ENCODE measurements at places on chromosomes 16 and 17.

GRCh38 chr16:82943371-82943770 lies 316.6 kb downstream of the CDH13 start:
- DNase-seq: no peak

DNA sequence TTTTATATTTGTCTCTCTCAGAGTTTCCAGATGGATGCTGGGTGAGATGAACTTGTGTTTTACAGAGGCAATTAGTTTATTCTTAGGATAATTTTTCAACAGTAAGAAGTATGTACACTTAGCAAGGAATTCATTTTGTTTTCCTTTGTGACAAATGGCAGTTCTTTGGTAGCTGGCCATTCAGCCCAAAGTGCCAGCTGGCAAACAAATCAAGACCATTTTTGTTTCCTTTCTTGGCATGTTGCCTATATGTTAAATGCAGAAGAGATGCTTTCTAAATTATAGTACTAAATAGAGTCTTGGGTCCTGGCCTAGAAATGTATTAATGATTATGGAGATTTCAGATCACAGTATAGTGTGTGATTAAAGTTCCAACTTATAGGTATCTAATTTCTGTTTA lies 337.1 kb downstream of the CNTNAP4 start:
- no peak for DNase-seq

GRCh38 chr17:59107306-59107670 lies 608 bp upstream of the TRIM37 start:
- DNase-seq: no peak

- DNase-seq: no peak
Measured at GRCh38 chr17:76578376-76578775, 7.3 kb downstream of the ST6GALNAC2 start.

DNA sequence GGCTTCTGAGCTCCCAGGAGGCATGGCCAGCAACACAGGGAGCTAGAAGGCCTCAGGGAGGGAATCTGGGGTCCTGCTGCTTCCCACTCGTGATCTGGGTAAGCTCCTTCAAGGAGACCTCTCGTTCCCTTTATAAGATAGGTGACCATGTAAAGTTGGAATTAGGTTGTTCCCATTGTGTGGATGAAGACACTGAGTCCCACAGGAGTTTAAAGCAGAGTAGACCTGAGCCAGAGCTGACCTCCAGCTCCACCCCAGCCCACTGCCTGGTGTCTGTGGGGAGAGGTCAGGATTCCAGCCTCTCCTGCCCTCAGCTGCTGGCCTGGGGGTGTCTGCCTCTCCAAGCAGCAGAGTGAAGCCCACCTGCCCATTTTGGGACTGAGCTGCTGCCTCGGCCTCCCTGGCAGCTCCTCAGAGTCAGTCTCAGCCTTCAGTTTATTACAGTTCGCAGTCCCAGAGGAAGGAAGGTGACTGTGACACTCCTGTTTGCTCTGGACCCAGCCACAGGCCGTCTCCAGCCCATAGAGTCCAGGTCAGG lies 33.1 kb upstream of the LGALS9 start:
- DNase-seq: no peak

- DNase-seq: no peak
Measured at GRCh38 chr16:3645504-3646347, 8.8 kb upstream of the DNASE1 start.

GRCh38 chr16:30924076-30924912 lies 922 bp downstream of the FBXL19 start:
- no peak for DNase-seq

DNA sequence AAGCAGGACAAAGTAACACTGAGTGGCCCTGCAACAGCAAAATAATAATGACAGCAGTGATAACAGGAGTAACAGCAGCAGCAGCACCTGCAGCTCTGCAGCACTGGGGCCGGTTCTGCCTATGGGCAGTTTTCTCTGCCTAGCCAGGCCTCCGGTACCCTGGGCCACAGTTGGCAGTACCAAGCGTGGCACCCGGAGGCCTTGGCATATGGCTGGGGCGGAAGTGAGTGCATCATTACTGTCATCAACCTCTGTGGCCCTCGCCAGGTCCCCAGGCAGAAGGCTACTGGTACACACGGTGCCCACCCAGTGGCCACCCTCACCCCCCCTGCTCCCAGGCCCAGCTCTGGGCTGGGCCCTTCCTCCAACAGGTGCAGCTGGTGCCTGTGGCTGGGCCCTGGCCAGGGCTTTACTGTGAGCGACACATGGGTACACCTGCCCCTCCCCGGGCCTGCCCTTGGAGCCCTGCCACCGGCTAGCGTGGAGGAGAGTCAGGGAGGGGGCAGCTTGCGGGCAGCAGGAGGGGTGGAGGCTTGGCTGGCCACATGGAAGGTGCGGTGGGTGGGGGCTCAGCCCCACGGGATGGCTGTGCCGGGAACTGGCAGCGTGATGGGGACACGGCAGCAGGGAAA lies 3.0 kb downstream of the KCNJ12 start:
- no peak for DNase-seq

DNA sequence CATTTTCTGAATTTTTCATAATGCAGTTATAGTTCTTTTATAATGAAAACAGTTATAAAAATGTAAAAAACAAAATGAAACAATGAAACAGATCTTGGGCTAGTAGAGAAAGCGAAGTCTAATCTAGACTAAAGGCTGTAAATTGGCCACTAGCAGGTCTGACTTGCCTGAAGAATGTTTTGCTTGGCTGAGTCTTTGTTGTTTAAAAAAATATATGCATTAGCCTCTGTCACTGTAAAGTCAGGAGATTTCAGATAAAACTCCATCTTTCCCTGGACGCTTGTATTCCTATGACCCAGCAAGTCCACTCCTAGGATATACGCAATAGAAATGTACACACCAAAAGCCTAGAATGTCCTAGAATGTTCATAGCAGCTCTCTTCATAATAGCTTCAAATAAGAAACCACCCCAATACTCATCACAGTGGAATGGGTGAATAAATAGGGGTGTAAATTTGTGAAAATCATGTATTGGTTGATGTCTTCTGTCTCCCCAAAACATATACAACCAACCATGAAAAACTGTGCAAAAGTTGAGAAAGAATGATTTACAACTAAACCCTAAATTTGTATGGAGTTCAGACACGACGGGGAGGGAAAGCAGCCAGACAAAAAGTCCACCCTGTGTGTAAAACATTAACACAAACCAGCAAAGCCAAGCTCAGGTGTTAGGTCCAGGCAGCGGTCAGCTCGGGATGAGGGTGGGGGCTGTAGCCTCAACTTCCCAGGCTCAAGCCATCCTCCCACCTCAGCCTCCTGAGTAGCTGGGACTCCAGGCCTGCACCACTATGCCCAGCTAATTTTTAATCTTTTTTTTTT lies 37.7 kb upstream of the MEAK7 start:
- DNase-seq: no peak

- DNase-seq: no peak
Measured at GRCh38 chr17:37305406-37305905, 70.3 kb upstream of the C17orf78 start.

- peak; percentile 22 for DNase-seq
Measured at GRCh38 chr16:22375117-22375962, 921 bp upstream of the CDR2 start.

DNA sequence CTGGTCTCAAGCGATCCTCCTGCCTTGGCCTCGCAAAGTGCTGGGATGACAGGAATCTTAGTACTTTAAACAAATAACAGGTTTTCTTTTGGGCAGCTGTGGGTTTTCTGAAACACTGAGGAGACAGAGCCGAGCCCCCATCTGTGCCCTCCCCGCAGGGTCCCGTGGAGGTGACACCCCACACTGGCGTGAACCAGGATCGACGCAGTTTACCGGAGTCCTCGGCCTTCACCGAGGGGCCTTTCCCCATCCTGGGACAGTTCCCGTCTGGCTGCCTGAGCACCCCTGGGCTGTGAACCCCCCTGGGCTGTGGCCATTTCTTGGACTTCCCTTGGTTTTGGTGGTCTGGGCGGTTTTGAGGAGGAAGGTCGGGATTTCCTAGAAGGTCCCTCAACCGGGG lies 15.3 kb upstream of the GNG13 start:
- no peak for DNase-seq

- DNase-seq: peak; percentile 14
Measured at GRCh38 chr17:66494023-66494803, 191.8 kb downstream of the PRKCA start.

- no peak for DNase-seq
Measured at GRCh38 chr17:13671341-13671740, 69.6 kb upstream of the HS3ST3A1 start.

DNA sequence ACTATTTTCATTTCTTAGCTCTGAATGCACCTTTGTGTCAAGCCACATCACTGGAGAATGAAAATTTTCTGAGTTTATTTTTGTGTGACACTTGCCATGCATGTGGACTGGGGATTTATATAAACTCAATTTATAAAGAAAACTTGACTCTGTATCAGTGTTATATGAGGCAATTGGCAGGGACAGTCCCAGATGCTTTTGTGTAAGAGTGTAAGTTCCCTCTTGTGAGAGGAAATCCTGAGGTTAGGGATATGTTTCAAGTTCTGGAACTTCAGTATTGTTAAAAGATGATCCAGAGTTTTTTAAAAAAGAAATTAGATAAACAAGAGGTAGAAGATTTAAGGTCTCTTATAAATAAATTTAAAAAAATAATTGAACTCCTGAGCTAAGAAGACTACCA lies 10.9 kb upstream of the CCL8 start:
- no peak for DNase-seq

GRCh38 chr17:82559566-82560251 lies 40.2 kb downstream of the FOXK2 start:
- no peak for DNase-seq

DNA sequence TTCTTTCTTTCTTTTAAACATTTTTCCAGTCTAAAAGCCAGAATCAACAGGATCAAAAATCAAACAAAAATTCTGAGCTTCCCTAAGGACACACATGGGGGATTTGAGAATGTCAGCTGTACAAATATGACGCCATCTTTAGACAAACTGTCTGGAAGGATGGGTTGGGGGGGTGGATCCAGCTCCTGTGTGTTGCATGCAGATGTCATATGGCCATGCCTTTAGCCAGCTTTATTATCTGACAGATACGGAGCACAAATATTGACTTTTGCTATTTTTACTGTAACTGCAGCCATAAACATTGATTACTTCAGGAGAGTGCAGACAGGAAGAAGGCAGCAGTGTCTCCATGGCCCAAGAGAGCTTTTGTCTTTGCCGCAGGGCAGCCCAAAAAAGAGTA lies 279.4 kb upstream of the ELAC2 start:
- DNase-seq: no peak

DNA sequence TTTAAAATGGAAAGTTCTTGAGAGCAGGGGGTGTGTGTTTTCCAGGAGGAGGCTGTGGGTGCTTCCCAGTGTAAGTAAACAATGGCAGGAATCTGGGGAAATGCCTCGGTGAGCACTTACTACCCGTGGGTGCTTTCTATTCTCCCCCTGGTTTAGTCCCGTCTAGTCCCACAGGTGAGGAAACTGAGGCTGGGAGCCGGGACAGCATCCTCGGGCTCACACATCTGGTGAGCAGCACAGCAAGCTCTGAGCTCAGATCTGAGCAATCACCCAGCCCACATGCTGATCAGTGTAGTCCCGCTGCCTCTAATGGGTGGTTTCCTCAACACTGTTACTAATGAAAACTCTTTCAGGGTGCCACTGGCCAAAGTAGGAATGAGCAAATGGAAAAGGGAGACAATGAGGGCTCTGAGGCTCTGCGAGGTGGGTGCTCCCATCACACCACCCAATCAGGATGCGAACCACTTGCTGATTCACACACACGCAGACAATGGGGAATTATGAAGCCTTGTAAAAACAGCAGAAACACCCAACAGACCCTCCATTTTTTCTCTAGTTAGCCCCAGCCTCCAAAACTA lies 202.6 kb downstream of the PARN start:
- no peak for DNase-seq

- no peak for DNase-seq
Measured at GRCh38 chr17:78759969-78760352, 22.1 kb downstream of the CYTH1 start.

- no peak for DNase-seq
Measured at GRCh38 chr16:27174798-27175197, 28.5 kb upstream of the KDM8 start.

DNA sequence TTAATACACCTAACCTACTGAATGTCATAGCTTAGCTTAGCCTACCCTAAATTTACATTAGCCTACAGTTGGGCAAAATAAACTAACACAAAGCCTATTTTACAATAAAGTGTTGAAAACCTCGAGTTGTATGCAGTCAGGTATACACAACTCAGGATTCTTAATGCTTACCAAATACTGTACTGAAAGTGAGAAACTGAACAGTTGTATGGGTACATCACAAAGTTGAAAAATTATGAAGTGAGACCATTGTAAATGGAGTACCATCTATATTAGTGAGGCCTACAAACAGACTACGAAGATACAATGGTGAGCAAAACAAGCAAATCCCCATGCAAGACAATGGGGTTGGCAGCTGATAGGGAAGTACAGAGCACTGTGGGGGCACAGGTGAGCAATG lies 79.7 kb downstream of the VAT1L start:
- no peak for DNase-seq

DNA sequence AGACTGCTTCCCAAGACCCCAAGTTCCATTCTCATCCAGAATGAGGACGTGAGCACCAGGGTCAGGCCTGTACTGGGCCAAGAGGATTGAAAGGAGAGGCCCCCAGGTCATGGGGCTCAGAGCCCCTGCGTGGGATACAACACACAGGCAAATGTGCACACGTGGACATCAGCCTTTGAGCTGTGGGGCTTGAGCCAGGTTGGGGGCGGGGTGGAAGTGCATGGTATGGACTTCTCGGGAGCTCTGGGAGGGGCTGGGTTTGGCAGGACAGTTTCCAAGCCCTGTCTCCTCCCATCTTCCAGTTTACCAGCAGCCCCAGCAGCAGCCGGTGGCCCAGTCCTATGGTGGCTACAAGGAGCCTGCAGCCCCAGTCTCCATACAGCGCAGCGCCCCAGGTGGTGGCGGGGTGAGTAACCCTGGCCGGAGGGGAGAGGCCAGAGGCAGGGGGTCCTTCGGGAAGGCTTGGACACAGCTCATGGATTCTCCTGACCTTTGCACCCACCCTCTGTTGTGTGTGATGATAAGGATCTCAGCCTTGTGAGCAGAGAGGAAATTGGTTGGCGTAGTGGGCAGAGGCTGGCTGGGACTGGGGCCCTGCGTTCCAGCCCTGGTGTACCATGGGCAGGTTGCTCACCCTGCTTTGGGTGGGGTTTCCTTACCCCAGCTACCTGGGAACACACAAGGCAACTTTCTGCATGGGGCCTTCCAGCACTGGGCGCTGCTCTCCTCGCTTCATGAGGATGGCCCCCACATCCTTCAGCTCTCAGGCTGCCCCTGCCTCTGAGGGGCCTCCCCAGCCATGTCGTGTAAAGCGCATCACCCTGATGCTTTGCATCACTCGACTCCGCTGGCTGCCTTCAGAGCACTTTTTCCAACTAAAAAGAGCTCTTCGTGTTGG lies 10.4 kb upstream of the LASP1NB start:
- no peak for DNase-seq

Data from CD4-positive, alpha-beta T cell treated with Interleukin-17A for 4 hours (primary cell).